ENCODE measurements at places on chromosomes 3 and 15.

GRCh38 chr3:111619833-111620232, 24.7 kb upstream of the ZBED2 start:
- DNase-seq: no peak

DNA sequence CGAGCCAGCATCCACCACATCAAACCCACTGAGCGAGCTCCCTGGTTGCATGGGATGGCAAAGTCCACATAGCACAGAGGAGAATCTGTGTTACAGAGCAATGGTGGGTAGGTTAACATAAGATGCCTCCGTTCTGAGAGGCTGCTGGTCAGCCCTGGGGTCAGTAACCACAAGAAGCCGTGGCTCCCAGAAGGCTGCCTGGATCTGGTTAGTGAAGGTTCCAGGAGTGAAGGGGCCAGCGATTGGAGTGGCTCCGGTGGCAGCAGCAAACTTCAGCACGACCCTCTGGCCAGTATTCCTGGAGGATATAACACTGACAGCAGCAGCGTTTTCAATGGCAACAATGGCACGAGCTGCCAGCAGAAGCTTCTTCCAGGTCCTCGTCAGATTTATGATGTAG, 18.4 kb upstream of the PIGZ start:
- DNase-seq: no peak

- no peak for DNase-seq
These were observed 55.8 kb downstream of the LPP start for GRCh38 chr3:188209740-188210139.

DNA sequence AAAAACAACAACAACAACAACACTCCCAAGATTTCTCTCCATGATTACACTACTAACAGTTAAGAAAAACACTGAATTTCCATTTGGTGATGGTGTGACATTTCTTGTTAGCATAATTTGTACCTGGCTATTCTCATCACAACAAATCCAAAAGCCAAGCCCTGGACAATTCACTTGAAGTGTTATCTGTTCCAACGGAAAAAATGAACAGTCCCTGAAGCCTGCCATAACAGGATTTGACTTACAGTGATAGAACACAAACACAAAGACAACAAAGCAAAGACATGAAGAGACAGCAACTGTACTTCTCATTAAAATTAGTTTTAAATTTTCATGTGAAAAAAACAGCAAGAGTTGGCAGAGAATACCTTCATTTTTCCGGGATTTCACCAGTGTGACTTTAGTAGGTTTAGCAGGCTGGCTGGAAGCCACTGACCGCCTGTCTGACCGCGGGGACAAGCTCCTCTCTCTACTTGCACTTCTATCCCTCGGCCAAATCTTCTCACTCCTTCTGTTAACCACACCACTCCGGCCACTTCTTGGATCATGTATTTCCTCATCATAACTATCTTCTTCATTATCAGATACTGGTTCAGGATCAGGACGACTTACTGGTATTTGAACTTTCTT, 56.3 kb downstream of the TJP1 start:
- DNase-seq: no peak

DNA sequence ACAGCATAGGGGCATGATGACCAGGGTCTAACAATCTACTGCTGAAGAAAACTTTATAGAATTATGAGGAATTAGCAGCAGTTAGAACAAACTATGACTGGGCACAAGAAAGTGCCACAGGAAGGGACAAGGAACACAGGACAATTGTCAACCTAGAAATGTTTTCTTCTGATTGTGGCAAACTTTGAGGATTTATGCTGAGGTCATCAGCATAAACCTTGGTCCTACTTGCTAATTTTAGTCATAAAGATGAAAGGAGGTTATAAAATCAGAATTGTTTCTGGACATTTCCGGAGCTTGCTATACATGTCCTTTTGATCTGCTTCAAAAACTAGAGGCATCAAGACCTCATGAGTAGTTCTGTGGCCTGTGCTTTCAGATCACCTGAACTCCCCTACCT, 446.6 kb upstream of the THBS1 start:
- DNase-seq: no peak

- no peak for DNase-seq
These were observed 9.7 kb downstream of the TRPM7 start for GRCh38 chr15:50676799-50677483.

GRCh38 chr3:15685927-15686326, 84.4 kb downstream of the BTD start:
- DNase-seq: no peak

DNA sequence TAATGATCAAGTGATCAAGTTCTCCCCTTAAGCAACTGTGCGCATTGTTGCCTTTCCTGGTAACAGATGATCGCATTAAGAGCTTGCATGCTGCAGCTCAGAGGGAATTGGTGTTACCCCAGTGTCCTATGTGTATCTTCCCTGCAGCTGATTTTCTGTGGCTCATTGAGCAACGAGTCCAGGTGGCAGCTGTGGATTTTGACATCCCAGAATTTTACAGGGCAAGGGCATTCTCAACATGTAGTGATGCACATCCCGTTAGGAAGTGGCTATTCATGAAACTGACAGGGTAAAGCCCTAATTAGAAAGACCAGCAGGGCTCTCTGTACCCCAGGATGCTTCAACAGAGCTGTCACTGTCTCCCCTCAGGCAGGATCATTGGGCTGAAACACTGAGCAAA, 232.8 kb downstream of the AGBL1 start:
- no peak for DNase-seq

DNA sequence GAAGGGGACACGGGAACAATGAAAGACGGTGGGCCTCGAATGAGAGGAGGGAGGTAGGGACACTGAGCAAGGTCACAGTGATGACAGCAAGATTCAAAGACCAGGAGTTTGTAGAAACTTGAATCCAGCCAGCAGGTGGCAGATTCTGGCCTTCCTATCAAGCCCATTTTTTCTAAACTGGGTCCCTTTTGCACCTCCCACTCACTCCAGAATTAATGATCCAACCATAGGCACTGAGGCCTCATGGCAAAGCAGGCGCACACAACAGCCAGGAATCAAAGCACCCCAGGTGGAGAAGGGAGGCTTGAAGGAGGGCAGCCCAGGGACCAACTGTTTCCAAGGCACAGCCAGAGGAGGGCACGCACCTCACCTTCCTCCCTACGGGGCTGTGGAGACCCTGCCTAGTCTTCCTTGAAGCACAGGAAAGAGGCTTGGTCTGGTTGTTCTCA, 90.2 kb downstream of the ANP32A start:
- no peak for DNase-seq

- DNase-seq: no peak
These were observed 67.9 kb upstream of the TNIK start for GRCh38 chr3:171528102-171528501.

GRCh38 chr15:90002428-90002844, 1.3 kb downstream of the ZNF710 start:
- no peak for DNase-seq

DNA sequence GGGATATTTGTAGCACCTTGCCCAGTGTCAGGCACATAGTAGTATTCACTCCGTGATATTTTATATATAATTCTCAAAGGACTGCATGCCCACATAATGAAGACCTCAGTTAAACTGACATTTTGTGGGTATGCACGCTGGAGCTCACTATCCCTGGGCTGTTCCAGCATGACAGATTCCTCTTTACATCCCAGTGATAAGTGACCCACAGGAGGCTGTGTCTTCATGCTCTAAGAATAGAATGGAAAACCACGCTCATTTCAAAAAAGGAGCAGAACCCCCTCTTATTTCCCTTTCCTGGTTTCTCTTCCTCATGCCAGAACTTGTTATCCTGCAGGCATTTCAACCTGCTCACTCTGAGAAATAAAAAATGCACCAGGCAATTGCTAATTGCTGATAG, 717.5 kb downstream of the AGBL1 start:
- DNase-seq: no peak

GRCh38 chr3:176767385-176767784, 429.9 kb downstream of the TBL1XR1 start:
- DNase-seq: no peak

DNA sequence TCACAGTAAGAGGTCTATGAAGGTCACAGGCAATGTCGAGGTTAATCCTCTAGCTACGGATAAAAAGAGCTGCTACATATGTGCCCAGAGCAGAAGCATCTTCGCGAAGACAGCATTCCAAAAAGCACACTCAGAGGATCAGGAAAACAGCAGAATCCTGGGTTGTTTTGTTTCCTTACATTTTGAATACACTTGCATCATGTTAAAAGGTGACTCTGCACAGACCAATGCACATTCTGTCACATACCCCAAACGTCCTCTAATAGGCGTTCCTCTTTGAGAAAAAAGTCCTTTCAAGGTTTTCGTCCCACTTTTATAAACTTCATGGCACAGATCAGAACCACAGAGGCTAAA, 52.7 kb downstream of the VGLL4 start:
- no peak for DNase-seq

GRCh38 chr3:138359148-138359918, 11.0 kb downstream of the MRAS start:
- DNase-seq: no peak

GRCh38 chr3:101529816-101530685, 17.0 kb upstream of the SENP7 start:
- no peak for DNase-seq

DNA sequence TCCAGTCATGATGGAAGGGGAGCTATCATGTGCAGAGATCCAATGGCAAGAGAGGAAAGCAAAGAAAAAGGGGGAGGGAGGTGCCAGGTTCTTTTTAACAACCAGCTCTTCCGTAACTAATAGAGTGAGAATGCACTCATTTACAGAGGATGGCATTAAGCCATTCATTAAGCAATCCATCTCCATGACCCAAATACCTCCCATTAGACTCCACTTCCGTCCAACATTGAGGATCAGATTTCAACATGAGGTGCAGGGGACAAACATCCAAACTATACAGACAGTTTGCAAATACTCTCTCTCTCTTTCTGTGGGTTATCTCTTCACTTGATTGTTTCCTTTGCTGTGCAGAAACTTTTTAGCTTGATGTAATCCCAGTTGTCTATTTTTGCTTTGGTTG, 21.2 kb downstream of the ZDHHC23 start:
- DNase-seq: no peak

DNA sequence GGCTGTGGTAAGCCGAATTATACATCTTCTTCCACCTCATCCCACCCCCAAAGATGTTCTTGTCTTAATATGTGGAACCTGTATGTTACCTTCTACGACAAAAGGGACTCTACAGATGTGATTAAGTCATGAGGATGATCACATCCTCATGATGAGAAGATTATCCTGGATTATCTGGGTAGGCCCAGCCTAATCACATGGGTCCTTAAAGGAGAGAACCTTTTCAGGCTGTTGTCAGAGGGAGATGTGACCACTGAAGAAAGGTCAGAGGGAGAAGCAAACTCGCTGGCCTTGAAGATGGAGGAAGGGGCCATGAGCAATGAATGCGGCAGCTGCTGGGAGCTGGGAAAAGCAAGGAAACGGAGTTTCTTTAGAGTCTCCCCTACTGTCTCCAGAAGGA, 12.9 kb upstream of the SCG3 start:
- no peak for DNase-seq

- no peak for DNase-seq
These were observed 46.9 kb upstream of the NEDD4 start for GRCh38 chr15:56040081-56041035.

DNA sequence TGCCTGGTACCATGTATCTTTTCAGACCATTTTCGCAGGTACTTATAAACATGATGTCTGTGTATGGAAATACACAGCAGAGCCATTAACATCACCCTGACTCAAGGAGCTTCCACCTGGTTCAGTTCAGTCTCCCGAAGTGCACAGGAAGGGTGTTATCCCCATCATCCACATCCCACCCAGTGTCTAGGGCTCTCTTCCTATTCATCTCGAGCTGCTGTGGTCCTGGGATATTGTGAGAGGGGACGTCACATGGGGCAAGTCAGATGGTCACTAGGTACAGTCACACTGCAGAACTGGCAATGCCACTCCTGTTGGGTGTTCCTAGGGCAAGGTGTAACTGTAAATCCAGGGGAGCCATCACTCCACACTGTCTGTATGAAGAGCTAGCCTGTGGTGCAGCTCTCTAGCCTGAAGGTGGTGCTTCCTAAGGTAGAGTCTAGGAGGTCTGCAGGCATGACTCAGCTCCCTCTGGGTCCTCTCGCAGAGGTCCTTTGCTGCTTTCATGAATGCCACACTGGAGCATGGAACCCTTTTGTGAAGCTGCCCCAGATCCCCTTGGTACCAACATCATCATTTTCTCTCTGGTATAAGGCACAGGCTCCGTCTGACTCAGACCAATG, 13.9 kb downstream of the ISLR2 start:
- no peak for DNase-seq

DNA sequence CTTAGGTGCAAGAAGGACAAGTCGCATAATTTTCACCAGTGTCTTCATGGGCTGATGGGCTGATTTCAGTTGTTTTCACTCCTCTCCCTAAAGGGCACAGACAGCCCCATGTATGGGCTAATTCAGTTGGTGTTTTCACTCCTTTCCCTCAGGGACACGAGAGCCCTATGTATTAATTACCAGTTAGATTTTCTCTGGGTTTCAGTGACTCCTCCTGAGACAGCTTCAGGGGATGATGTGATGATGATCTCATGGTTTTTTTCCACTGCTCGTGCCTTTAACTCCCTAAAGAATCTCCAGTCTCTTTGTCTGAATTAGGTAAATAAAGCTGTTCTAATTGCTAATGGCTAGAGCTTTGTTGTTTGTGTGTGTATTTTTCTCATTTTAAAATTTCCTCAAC, 9.9 kb downstream of the RAMAC start:
- DNase-seq: no peak

- no peak for DNase-seq
These were observed 516.7 kb downstream of the FOXP1 start for GRCh38 chr3:71066849-71067261.

DNA sequence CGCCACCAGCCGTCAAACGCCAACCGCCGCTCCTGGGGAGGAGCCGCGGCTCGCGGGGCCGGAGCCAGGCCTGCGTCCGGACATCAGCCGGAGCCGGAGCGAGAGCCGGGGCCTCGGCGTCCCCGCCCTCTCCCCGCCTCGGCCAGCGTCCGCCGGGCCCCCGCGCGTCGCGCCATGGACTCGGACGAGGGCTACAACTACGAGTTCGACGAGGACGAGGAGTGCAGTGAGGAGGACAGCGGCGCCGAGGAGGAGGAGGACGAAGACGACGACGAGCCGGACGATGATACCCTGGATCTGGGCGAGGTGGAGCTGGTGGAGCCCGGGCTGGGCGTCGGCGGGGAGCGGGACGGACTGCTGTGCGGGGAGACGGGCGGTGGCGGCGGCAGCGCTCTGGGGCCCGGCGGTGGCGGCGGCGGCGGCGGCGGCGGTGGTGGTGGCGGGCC, 359 bp downstream of the ARIH1 start:
- no peak for DNase-seq

DNA sequence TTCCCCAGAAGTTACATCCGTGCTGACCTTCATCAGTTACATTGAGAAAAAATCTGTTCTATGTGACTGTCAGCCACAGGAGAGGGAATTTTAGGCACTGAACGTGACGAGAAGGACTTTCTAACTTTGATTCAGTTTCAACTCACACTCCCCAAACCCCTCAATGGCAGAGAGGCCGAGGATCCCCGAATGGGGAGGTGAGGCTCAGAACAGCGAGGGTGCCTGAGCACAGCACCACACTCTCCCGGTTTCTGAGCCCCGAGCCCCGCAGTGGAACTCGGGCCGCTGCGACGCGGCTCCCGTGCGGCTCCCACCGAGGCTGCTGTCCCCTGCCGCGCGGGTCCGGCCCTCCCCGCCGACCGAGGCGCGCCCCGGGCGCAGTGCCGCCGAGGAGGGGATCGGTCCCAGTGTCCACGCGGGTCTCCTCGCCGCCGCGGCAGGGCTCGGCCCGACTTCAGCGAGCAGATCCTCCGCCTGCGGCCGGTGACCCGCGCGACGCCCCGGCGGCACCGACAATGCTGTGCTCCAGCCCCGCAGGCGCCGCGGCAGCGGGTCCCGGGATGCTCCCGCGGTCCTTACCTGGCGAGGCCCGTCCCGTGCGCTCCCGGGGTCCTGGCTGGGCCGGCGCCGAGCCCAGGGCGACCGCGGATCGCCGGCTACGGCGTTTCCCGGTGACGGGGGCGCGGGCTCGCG, 439 bp downstream of the CTXND1 start:
- DNase-seq: no peak

Data from stimulated activated CD4-positive, alpha-beta T cell treated with anti-CD3 and anti-CD28 coated beads, Interleukin-1b, Interleukin-23, amount 100 ng/mL, for 1 hour (primary cell).